ENCODE measurements at places on chromosomes 5 and 9.
A peak's percentile ranks its signal among the peaks of the same experiment; 100 is the strongest.

GRCh38 chr9:74770508-74771261, 117.0 kb downstream of the TRPM6 start:
- DNase-seq: peak; percentile 26

- no peak for DNase-seq
Measured at GRCh38 chr5:151345808-151346478, 1.4 kb downstream of the SLC36A2 start.

DNA sequence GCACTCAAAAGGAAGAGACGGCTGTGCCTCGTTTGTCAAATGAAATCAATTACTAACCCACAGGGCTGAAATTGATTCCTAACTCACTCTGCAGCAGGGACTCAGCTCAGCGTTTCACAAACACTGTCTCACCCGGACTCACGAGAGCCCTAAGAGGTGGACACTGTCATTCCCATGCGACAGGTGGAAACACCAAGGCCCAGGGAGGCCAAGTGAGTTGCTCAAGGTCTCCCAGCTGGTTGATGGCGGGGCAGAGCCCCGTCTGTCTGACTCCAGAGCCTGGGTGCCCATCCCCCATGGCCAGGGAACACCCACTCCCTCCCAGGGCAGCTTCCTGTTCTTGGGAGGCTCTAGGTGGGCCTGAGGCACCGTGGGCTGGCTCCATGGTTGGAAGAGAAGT, 1.3 kb upstream of the PLPP7 start:
- no peak for DNase-seq

GRCh38 chr9:112849363-112849922, 41.2 kb downstream of the SLC46A2 start:
- no peak for DNase-seq

- DNase-seq: peak; percentile 35
Measured at GRCh38 chr5:38382898-38383297, 124.5 kb downstream of the EGFLAM start.

DNA sequence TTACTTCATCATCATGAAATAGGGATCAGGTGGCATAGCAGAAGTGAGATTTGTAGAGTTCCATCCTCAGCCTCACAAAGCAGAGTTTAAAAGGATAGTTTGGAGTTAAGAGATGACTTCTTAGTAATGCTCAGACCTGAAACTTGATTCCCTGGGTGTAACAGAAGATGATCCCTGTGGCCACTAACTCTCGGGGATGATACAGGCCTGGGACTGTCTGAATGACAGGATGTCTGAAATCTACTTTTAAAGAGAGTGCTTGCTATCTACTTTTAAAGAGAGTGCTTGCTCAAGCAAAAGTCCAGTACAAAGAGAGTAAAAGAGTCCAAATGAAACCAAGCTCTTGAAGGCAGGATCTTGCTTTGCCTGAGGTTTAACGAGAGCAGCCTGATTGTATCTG, 14.6 kb downstream of the ADAMTS16 start:
- no peak for DNase-seq

DNA sequence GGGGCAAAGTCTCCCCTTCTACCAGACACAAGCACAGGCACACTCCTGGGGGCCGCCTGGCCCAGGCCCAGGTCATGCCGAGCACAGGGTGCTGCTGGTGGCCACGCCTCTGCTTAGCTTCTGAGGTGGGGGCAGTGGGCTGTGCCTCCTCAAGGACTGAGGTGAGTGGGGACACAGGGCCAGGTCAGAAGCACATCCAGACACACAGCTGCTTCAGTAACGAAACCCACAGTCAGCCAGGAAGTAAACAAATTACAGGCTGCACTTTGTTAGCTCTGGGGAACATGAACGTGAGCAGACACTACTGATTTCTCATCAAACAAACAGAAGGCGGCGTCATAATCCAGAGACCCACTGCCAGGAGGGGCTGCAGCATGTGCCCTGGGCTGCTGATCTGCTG, 192.4 kb downstream of the HSPA4 start:
- no peak for DNase-seq

DNA sequence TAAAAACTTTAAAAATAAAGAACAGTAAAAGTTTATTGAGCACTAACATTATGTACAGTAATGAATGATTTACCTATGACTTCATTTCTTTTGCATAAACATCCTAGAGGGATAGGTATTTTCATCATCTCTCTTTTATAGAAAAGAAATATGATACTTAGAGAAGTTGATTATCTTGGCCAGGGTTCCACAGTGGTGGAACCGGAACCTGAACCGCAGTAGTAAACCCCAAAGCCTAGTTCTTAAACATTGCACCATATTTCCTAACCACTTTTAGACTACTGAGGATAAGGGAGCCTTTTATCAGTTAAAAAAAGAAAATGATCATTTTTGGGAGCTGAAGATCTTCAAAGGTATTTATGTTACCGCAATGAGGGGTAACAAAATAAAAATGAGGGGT, 205.7 kb upstream of the SGCD start:
- DNase-seq: no peak

GRCh38 chr9:121720311-121721057, 69.0 kb downstream of the DAB2IP start:
- no peak for DNase-seq

DNA sequence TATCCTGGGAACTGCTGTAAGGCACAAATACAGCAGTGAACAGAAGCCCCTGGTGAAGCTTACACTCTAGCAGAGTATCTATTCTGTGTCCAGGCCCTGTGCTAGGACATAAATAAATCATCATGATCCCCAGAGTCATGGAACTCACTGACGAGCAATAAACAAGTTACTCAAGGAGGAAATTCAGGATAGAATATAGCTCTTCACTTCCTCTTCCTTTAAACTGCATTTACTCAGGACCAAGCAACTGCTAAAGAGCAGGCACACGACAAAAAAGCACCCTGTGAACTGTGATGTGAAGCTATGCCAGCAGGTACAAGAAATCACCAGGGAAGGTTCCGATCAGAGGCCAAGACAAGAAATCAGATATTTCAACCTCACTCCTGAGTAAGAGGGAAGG, 47.8 kb upstream of the NR5A1 start:
- no peak for DNase-seq

DNA sequence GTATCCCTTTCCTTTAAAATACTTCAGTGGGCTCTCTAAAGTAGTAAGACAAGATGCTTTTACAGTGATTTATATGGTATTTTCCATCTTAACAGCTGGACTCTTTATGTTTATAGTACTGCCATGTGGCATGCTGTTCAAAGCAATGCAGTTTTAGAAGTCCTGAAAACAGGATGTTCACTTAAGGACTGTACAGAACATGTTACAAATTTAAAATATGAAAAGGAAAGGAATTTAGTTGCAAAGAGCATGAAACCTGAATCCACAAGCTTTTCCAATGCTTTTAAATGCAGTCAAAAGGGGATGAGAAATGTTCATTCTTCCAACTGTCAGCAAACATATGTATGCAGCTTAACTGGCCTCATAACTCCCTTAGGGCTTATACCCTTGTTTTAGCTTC, 580.2 kb downstream of the EFNA5 start:
- DNase-seq: no peak

DNA sequence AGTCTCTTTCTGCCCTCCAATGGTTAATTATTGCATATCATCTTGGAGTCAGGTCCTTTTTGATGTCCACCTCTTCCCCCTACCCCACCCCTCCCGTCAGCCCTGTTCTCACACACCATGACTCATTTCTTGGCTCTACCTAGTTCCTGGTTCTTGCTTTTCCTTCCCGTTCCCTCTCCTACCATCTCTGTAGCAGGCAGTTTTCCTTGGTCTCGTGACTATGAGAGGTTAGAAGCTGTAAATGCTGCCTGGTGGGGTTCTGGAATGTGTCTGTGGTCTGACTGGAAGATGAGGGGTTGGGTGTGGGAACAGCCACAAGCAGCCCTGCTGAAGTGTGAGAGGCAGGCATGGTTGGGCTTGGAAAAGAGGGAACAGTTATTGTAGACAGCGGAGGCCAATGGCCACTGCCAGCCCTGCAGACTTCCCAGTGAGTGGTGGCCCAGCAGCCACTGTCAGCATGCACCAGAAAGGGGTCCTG, 18.2 kb downstream of the SLC22A5 start:
- no peak for DNase-seq

GRCh38 chr5:67971971-67972821, 243.4 kb upstream of the PIK3R1 start:
- DNase-seq: no peak

DNA sequence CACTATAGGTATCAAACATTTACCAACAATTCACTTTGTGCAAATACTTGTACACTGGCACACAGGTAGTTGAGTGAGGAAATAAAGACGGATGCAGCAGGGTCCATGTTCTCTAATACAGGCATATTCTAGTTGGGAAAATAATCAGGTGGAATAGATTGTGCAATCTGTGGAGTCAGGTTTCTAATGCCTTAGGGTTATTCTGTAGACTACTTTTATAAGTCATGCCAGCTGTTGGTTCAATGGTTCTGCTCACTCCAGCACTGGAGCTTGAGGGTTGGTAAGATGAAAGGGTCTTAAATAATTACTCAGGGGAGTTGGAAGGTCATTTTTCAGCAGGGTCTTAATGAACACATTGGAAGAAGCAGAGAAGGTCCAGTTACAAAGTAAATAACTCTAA, 690.3 kb upstream of the DMAC1 start:
- no peak for DNase-seq

DNA sequence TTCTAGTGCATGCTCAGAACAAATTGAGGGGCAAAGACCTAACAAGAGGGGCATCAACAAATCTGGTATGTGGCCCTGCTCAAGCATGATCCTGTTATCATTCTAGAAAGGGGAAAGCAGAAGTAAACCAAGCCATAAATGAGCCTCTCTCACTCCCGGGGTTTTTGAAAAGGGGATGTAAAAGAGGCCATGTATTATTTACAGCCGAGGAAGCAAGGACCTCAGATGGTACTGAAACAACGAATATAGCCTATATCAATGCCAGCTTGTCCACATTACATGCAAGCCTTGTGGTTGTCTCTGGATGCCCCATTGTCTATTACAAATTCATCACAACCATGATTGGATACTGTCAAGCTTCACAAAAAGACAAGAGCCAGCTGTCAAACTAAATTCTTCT, 211.3 kb downstream of the DCP2 start:
- no peak for DNase-seq

DNA sequence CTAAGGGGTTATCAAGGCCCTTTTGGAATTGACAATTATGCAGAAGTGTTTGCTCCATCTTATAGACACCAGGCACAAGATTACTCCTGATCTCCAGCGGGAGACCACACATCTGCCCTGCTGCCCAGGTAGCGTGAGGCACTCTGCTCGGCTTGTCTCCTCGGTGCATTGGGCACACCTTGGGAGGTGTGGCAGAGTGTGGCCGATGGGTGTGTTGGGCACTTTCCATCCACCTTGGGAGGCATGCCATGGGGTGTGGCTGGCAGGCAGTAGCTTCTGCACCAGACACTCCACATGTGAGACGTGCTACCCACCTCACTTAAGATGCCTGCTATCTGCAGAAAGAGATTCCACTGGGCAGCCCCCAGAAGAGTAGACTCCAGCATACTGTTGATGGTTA, 54.1 kb downstream of the GADD45G start:
- DNase-seq: no peak

GRCh38 chr5:172446336-172447051, 7.8 kb downstream of the SH3PXD2B start:
- DNase-seq: no peak

GRCh38 chr9:130833031-130833990, 1.7 kb upstream of the ABL1 start:
- DNase-seq: no peak

- DNase-seq: peak; percentile 76
Measured at GRCh38 chr5:160467555-160468362, 46.1 kb downstream of the PTTG1 start.

GRCh38 chr5:124459984-124460383, 286.5 kb downstream of the ZNF608 start:
- no peak for DNase-seq

DNA sequence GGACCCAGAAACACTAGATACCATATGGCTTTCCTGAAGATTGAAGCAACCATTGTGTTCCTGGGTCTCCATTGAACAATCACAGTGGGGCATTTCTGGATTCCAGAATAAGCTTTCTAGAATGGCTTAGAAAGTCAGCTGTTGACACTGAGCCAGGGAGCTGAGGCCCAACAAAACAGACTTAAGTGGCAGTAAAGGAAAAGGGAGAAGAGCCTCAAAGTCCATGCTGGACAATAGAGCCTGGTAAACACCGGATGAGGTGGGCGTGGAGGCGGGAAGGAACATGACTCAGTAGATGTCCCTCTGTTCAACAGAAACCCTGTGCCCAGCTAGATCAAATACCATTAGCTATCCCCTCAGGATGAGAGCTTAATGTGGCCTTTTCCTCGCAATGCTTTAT, 14.8 kb downstream of the SPARC start:
- DNase-seq: no peak

DNA sequence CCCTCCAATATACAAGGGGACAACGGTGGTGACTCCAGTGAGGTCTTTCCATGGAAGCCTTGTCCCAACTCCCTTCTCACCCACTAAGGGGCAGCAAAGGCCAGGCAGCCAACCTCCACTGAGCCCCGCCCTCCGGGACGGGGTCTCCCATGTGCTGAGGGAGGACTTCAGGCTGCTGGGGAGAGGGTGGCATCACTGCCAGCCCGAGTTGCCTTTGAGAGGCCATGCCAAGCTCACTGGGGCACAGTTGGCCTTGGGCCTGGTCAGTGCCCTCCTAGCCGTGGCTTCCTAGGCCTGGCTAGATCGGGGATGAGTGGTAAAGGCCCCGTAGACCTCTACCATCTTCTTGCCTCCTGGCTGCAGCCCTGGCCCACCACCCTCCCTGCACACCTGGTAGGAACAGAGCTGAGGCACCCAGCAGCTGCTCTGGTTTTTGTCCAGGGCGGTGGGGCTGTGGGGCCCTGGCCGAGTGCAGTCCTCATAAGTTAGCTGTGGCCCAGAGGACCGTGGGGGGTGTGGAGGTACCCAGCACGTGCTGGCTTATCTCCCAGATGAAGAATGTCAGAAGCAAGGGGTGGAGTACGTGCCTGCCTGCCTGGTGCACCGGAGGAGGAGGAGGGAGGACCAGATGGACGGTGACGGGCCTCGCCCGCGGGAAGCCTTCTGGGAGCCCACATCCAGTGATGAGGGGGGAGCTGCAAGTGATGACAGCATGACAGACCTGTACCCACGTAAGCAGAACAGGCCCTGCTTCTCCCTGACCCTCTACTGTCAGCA, 3.2 kb downstream of the SURF2 start:
- no peak for DNase-seq

DNA sequence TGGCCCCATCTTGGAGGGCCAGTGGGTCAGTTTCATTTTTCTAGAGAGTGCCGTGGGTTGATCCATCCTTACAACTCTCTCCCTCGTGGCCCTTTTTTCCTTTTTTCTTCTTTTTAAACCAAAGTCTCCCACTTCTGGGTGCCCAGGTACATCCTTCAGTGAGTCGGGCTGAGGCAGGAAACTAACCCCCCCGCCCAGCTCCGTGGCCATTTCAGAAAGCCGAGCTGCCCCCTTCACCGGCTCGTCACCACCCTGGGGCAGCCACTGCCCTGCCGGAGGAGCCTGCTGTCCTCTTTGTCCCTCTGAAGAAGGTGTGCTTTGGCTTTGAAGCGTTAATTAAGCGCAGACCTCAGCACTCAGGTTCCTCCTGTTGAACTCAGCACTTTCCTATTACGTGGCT, 5.2 kb downstream of the CFAP77 start:
- DNase-seq: no peak

- DNase-seq: no peak
Measured at GRCh38 chr5:96997265-96997859, 61.5 kb downstream of the LNPEP start.
